ENCODE measurements at places on chromosomes 16 and 17. TPM values are rescaled to one million over a fixed set of nuclear protein-coding genes. Genes with fewer than 3 reads are reported as not detected.

Gene UBTF
- 27.8 TPM for total RNA-seq

Gene PGP
- total RNA-seq, result 9.7 TPM

Gene SOST
- total RNA-seq, result not detected

Gene RBFOX1
- total RNA-seq, result not detected

Gene AIPL1
- not detected for total RNA-seq

Gene HASPIN
- 5.0 TPM for total RNA-seq

Gene VMO1
- total RNA-seq, result not detected

Gene CD7
- total RNA-seq, result not detected

Gene DPEP3
- not detected for total RNA-seq

Gene TBCD
- 10.6 TPM for total RNA-seq

Gene TBC1D3G
- not detected for total RNA-seq

Gene ABCA3
- 13.2 TPM for total RNA-seq

Gene NPIPB2
- 4.0 TPM for total RNA-seq

Gene MMP2
- 211 TPM for total RNA-seq

Gene CCL4
- total RNA-seq, result not detected

Gene ANKRD40CL
- total RNA-seq, result not detected

Gene ADGRG1
- 305 TPM for total RNA-seq

Gene ADAD2
- 0.35 TPM for total RNA-seq

Gene FSCN2
- 4.7 TPM for total RNA-seq

Gene FBXO39
- total RNA-seq, result not detected

Gene ABCC6
- 2.9 TPM for total RNA-seq

Gene GRAP
- total RNA-seq, result 0.15 TPM

All from renal cortical epithelial cell (primary cell).